ENCODE measurements at places on chromosomes 13 and 19.

DNA sequence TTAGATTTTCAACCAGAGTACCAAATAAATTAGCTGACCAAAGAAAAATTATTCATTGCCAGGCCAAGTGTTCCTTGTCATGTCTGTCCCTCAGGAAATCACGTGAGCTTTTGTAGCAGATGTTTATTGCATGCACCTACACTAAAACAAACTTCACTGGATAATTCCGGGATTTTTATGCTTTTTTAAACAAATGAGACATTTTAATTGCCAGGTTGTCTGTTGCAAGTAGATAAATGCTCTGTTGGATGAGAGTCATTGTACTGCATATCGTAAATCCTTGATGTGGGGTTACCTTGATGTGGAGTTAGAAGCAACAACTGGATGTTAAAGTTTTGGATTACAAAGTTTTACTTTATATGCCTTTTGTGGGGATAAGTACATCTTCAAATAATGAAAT lies 1187.7 kb upstream of the PCDH9 start:
- DNase-seq: no peak

DNA sequence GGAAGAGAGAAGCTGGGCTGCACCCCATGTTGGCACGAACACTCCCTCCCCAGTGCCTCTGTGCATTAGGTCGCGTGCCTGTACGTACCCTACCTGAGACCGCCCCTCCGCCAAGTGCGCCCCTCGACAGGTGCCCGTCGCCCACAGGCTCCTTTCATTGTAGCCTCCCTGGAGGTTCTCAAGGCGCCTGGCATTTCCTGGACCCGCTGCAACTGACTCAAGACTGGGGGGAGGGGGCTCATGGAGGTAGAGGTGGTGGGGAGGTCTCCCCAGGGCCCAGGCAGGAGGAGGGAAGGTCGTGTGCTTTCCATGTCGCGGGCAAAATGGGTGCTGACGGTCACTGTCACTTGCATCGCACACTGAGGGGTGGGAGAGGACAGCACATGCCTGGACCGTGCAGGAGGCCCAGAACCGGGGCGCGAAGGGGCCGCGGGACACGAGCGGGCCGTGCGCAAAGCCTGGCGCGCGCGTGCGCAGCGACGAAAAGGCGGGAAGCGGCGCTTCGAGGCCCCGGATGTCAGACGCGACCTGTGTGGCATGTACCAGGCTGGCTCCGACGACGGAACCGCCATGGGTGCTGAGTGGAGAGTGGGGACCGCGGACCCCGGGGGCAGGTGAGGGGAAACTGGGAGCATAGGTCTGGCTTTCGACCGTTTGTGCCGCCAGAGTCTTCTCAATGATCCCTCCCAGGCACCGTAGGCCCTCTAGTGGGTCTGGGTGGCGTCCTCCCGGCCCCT lies 16.5 kb downstream of the NFIX start:
- no peak for DNase-seq

DNA sequence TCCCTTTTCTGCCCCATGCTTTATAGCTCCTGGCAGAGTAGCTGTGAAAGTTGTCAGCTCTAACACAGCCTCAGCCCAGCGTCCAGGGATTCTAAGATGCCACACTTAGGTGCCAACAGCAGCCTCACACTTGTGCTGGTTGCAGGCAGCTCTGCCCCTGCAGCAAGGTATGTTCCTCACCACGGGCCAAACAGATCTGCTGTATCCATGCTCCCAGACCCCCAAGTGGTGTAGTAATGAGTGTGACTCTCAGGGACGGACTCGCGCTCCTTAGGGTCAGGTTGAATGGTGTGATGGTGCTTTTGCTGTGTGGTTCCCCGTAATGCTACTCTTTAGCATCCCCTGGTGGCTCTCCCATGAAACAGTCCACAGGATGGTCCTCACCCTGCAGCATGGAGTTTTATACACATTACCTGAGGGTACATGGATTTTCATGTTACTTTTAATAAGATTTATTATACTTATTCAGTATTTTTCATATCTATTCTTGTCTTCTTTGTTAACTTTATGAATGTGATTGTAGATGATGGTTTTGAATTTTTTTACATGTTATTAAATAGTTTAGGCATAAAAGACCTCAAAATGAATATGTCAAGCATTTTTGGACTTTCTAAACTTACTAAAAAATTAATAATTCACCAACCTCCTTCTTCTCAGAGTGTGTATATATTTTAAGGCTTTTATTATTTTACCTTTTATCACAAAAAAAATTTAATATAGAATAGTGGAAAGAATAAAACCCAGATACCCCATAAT lies 232.5 kb downstream of the SLC7A1 start:
- peak; percentile 65 for DNase-seq

DNA sequence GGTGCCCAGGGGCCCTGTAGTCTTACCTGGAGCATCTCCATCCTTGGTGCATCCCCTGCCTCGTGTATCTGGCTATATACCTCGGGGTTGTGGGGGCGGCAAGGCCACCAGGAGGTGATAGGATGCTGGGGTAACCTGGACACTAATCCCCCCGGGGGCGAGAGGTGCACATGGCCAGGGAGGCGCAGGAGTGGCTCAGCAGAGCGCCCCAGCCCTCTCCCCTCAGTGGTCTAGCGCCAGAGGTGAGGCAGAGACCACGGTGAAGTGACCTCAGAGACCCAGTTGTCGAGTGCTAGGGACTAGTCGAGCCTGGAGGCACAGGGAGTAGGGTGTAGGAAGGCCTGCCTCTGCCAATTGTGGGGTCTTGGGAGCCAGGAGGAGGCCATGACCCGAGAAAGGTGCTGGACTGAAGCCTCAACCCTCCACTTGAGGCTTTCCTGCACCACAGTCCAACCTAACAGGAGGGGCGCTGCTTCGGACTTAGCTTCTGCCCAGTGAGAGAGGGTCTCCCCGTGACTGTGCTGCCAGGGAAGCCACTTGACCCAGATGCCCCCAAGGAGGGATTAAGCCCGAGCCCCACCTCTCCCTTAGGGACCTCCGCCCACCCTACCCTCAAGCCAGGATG lies at the start of gene LHB:
Gene LHB, minus strand, starts transcription at position 51 of the 625 bp plus-strand sequence. Its CDS starts 10 bp downstream, at position 41.
- DNase-seq: no peak

DNA sequence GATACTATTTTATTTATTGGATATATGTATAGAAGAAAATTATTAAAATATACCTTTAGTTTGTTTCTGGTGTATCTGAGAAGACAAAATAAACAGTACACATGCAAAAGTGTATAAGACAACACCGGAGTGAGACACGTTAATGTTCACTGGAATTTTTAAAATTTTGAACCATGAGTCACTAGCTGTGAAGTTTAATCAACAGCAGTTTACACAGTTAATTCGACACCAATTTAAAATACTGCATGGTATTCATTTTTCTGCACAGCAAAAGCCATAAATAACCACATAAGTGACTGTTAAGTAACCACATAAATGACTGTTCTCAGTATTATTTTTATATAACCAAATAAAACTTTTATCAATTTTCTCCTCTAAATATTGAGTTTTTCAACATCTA lies 418.7 kb upstream of the NBEA start:
- DNase-seq: no peak

- DNase-seq: no peak
These were observed 4.9 kb upstream of the SGCG start for GRCh38 chr13:23175920-23176319.

DNA sequence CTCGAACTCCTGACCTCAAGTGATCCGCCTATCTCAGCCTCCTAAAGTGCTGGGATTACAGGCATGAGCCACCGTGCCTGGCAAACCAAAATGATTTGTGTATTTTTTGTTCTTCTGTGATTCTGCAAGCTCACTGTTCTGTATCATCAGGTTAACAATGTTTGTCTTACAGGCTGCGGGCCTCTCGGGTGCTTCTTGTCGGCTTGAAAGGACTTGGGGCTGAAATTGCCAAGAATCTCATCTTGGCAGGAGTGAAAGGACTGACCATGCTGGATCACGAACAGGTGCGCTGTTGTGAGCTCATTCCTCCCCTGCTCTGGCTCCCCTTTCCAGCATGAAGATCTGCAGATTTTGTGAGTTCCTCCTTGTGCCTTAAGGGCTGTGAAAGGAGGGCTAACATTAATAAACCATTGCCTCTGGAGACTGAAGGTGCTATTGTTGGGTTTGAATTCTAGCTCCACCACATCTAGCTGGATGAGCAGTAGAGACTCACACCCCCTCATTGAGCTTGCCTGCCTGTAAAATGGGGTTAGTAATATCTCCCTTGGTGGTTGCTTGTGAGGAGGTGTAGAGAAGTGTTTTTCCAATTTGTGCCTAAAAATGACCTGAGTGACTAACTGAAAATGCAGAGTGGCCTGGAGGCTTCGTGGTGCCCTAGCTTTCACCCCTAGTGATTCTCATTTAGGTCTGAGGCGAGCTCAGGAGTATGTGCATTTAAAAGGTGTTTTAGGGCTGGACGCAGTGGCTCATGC lies 12.9 kb downstream of the SAE1 start:
- no peak for DNase-seq

Data from KBM-7 (cell line).